ENCODE measurements at places on chromosomes 12 and 14.

DNA sequence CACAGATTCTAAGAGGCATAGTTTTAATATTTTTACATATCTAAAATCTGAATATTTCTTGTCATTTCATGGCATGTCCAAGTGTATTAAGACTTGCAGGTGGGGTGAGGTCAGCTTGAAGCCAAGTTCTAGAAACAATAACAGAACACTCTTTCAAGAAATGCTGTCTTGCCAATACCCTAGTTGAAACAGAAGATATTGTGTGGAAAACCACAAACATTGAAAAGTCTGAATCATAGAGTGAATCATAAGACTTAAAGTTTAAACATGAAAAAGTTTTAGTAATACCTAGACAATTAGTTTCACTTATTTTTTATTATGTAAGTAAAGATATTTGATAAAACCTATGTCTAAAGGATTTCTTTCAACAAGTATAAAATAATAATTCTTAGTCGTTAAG lies 191.5 kb upstream of the CAND1 start:
- H3K4me1 ChIP-seq = no peaks in the 10 kb centered on the region
- DNase-seq = no peak
- H3K27ac ChIP-seq = no peak overlapping the region
- H3K36me3 ChIP-seq = no peaks in the 10 kb centered on the region

- H3K27me3 ChIP-seq = no peaks in the 10 kb centered on the region
- H3K4me1 ChIP-seq = peaks cover 57% of the 10 kb centered on the region
- no peaks in the 10 kb centered on the region for H3K36me3 ChIP-seq
- peak overlapping the region; percentile 82 for H3K27ac ChIP-seq
- H3K4me3 ChIP-seq = no peak overlapping the region
Measured at GRCh38 chr12:104653730-104654664, 197.2 kb downstream of the CHST11 start.

DNA sequence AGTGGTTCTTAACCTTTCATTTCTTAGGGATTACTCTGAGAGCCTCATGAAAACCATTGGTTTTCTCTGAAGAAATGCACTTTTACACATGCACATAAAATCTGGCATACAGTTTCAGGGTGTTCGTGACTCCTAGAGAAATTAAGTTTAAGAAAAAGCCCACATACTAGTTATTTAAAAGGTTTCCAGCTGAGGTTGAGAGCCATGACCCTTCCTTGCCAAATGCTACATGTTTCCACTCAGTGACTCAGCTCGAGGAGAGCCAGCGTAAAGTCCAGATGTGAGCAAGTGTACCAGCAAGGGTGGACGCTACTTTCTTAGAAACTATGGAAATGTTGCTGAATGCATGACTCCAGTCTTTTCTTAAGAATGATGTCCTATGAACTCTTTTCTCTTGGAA lies 42.7 kb upstream of the FLRT2 start:
- H3K36me3 ChIP-seq = no peaks in the 10 kb centered on the region
- H3K4me3 ChIP-seq = no peak overlapping the region
- no peaks in the 10 kb centered on the region for H3K27me3 ChIP-seq
- no peak for DNase-seq

DNA sequence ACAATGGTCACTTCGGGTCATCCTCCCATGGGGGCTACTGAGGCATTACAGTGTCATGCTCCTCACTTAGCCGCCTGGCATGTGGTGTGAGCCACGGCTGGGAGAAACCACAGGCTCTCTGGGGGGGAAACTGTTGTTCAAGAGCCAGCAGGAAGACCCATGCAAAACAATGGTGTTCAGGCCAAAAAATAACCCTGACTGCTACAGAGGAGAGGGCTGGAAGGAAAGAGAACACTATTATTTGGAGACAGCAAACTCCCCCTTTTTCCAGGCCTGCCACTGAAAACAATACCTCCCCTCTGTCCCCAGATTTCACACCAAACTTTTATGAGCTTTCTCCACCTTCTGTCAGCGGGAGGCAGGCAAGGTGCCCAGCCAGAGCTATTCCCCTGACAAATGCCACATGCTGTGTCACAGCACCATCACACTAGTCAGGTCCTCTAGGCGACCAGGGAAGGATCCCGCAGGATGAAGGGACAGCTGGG lies 83.7 kb downstream of the CHGA start:
- no peaks in the 10 kb centered on the region for H3K36me3 ChIP-seq
- H3K27ac ChIP-seq = peak overlapping the region; percentile 73
- DNase-seq = no peak
- no peak overlapping the region for H3K4me3 ChIP-seq
- peaks cover 22% of the 10 kb centered on the region for H3K4me1 ChIP-seq

DNA sequence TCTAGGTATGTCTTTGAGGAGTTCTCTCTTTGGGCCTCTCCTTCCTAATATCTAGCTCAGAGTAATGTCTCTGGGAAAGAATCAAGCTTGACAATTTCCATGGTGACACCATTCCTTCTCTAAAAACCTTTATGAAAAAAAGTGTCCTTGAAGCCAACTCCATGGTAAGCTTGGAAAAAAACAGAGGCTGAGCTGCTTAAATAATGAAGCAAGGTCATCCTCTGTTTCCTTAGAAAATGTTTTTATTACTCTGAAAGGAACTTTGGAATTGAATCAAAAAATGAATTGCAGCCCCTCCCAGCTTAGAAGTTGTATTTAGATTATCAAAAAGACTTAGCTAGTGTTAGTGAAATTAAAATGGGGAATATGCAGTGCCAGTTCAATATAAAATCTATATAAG lies 166.1 kb upstream of the KITLG start:
- no peaks in the 10 kb centered on the region for H3K27me3 ChIP-seq
- no peaks in the 10 kb centered on the region for H3K36me3 ChIP-seq
- H3K4me1 ChIP-seq = no peaks in the 10 kb centered on the region
- DNase-seq = no peak
- no peak overlapping the region for H3K4me3 ChIP-seq

DNA sequence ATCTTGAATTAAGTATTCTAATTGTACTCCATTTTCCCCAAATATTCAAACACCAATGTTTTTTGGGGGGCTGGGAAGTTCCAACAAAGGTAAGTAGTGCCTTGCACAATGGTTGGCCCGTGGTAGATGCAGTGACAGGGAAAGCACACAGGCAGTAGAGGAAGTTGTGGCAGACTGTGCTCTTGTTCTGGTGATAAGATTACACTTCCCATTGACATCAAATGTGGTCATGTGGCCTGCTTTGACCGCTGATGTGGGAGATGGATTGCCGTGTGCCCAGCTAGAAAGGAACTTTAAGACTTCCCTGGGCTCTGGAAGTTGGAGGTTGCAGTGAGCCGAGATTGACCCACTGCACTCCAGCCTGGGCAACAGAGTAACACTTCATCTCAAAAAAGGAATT lies 223.8 kb downstream of the VRK1 start:
- peaks cover 19% of the 10 kb centered on the region for H3K4me1 ChIP-seq
- H3K27me3 ChIP-seq = peaks cover 40% of the 10 kb centered on the region
- no peak overlapping the region for H3K27ac ChIP-seq
- H3K36me3 ChIP-seq = no peaks in the 10 kb centered on the region
- H3K4me3 ChIP-seq = peak overlapping the region; percentile 18
- no peak for DNase-seq

DNA sequence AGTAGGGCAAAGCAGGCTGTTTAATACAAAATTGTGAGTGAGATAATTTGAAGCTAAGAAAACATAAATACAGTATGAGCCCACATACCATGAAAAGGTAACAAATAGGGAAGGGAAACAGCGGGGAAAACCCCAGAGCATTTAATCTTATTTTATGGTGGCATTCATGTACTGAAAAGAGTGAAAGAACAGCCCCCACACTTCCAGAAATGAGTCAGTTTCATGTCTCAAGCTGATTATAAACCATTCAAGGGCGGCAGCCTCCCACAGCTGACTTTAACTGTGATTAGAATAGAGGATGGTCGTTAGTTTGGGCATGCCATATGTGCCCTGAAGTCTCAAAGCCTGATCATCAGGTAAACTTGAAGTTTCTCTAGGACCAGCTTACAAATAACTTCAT lies 64.5 kb downstream of the FOXG1 start:
- H3K36me3 ChIP-seq = no peaks in the 10 kb centered on the region
- no peak overlapping the region for H3K27ac ChIP-seq
- H3K27me3 ChIP-seq = no peaks in the 10 kb centered on the region
- H3K4me3 ChIP-seq = no peak overlapping the region
- DNase-seq = no peak
- no peaks in the 10 kb centered on the region for H3K4me1 ChIP-seq

DNA sequence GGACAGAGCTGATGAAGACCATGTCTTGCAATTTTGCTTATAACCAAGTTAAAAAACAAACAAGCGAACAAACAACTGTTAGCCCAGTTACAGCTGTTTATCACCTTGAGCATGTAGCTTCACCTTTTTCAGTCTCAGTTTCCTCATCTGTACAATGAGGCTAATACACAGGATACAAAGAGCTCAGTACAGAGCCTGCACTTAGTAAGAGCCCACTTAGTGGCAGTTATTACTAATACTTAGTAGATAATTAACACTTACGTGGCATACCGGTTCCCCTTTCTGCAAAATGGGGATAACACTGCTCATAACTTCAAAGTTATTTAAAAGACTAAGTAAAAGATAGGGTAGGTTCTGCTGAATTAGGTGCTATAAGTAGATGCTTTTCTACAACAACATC lies 228.0 kb downstream of the MON2 start:
- no peak overlapping the region for H3K4me3 ChIP-seq
- H3K27ac ChIP-seq = no peak overlapping the region
- H3K36me3 ChIP-seq = no peaks in the 10 kb centered on the region
- DNase-seq = no peak

GRCh38 chr12:92765871-92766270 lies 63.1 kb downstream of the PLEKHG7 start:
- no peak overlapping the region for H3K4me3 ChIP-seq
- H3K36me3 ChIP-seq = no peaks in the 10 kb centered on the region
- peaks cover 17% of the 10 kb centered on the region for H3K4me1 ChIP-seq
- no peak for DNase-seq
- H3K27ac ChIP-seq = no peak overlapping the region

DNA sequence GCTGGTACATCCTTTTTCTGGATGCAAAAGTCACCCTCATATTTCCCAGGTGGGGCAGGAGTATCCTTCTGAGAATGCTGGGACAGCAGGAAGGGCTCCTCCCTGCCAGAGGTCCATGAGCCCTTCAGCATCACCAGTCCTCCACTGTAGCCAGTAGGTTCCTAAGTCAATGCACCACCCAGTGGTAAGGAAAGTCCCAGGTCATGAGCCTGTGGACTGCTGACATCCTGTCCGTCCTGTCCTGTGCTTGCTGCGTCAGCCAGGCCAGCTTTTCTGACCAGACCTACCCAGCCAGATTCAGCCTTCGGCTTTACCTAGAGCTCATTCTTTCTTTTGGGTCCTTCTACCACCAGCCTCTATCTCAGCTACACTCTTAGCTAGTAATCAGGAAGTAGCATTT lies 23.0 kb upstream of the ACTN1 start:
- no peak overlapping the region for H3K4me3 ChIP-seq
- peaks cover 10% of the 10 kb centered on the region for H3K27me3 ChIP-seq
- H3K4me1 ChIP-seq = no peaks in the 10 kb centered on the region

- no peak overlapping the region for H3K27ac ChIP-seq
- H3K27me3 ChIP-seq = no peaks in the 10 kb centered on the region
- DNase-seq = no peak
- no peak overlapping the region for H3K4me3 ChIP-seq
- H3K36me3 ChIP-seq = no peaks in the 10 kb centered on the region
Measured at GRCh38 chr12:72790273-72790672, 518.1 kb downstream of the TRHDE start.

DNA sequence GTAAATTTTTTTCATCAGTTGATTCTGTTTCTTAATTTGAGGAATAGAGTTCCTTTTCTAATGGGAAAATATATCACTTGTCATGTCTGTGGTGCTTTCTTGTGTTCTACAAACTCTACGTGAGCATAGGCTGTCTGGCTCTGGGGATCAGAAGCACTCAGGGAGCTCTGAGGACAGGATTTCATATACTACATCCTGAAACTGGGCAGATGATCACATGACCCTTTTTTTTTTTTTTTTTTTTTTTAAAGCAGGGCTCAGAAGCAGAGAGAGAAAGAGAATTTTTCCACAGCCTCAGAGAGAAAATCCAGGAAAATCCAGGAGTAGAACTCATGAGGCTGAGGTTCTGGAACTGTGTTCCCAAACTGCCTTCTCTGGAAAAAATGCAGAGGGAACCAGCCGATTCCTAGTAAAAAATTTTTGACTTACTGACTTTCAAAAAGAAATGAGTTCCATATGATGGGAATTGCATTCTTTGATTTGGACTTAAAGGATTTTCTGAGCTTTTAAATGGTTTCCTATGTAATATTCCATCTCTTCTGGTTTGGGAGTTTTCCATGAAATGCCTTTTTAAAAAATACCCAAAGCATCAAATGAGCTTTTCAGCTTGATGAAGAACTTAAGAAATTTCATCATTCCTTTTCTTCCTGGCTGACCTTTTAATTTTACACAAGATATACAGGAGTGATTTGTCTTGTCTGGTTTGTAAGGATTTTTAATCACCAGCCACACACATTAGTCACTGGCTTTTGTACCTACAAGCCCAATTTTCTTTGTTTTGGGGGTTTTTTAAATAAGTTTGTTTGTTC lies 183.1 kb upstream of the HIF1A start:
- H3K4me3 ChIP-seq = no peak overlapping the region
- H3K27ac ChIP-seq = peak overlapping the region; percentile 78
- no peak for DNase-seq
- H3K4me1 ChIP-seq = peaks cover 32% of the 10 kb centered on the region
- no peaks in the 10 kb centered on the region for H3K36me3 ChIP-seq

- H3K27ac ChIP-seq = no peak overlapping the region
- H3K27me3 ChIP-seq = peaks cover 22% of the 10 kb centered on the region
- no peaks in the 10 kb centered on the region for H3K4me1 ChIP-seq
- DNase-seq = no peak
Measured at GRCh38 chr14:88515499-88516221, 39.1 kb downstream of the PTPN21 start.

- peak; percentile 64 for DNase-seq
- peak overlapping the region; percentile 21 for H3K4me3 ChIP-seq
- no peak overlapping the region for H3K27ac ChIP-seq
Measured at GRCh38 chr14:80930836-80931389, 10.6 kb downstream of the CEP128 start.

All from naive B cell (primary cell).